ENCODE measurements at places on chromosomes 7 and 10.

DNA sequence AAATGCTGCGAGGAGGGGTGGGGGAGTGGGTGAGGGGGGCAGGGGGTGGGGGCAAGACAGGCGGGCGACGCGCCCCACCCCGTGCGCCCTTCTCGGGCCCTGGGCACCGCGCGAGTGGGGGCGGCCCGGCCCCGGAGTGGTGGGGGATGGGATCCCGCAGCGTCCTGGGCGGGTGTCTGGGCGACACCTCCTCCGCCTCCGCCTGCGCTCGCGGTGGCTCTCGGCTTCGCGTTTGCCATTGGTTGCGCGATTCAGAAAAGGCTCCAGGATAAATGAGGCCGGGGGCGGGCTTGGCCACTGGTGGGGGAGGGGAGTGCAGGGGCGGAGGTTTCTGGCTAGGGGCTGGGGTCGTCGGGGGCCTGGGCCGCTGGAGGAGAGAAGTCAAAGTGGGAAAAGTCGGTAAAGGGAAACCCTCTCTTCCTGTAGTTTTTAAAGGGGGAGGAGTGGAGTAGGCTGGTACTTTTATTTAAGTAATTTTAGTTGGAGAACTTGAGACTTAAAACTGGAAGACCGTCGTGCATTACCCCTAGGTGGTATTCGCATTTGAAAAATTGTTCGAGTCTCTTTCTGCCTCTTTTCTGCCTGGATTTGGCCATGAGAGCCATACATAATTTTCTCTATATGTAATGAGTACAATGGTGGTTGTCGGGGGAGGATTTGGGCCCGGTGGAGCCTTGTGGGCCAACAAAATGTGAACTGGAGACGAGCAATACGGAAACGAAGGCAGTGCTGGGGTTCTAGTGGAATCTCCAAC lies 992 bp upstream of the IGF2BP3 start:
- H3K27me3 ChIP-seq: no peaks in the 10 kb centered on the region
- no peaks in the 10 kb centered on the region for H3K36me3 ChIP-seq
- DNase-seq: no peak

- H3K27ac ChIP-seq: no peak overlapping the region
- H3K27me3 ChIP-seq: no peaks in the 10 kb centered on the region
- no peaks in the 10 kb centered on the region for H3K4me1 ChIP-seq
- peaks cover 43% of the 10 kb centered on the region for H3K36me3 ChIP-seq
- no peak for DNase-seq
These were observed 9.1 kb downstream of the DDX56 start for GRCh38 chr7:44564606-44565005.

DNA sequence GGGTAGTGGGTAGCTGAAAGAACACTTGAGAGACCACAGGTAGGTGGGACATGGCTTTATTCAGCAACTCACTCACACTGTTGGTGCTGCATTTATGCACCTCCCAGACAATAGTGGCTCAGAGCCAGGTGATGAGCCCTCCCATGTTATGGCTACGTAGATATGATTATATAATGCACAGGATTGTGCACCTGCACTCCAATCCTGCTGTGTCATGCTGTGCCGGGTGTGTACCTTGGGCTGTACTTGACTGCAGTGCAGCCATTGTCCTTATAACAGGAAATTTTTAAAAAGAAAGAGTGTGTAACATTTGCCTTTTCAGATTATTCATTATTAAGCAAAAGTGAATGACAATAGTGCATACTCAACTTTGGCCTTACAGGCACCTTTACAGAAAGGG lies 366.1 kb upstream of the BMPER start:
- H3K27ac ChIP-seq: no peak overlapping the region
- H3K4me3 ChIP-seq: no peak overlapping the region
- no peaks in the 10 kb centered on the region for H3K4me1 ChIP-seq
- H3K27me3 ChIP-seq: no peaks in the 10 kb centered on the region

DNA sequence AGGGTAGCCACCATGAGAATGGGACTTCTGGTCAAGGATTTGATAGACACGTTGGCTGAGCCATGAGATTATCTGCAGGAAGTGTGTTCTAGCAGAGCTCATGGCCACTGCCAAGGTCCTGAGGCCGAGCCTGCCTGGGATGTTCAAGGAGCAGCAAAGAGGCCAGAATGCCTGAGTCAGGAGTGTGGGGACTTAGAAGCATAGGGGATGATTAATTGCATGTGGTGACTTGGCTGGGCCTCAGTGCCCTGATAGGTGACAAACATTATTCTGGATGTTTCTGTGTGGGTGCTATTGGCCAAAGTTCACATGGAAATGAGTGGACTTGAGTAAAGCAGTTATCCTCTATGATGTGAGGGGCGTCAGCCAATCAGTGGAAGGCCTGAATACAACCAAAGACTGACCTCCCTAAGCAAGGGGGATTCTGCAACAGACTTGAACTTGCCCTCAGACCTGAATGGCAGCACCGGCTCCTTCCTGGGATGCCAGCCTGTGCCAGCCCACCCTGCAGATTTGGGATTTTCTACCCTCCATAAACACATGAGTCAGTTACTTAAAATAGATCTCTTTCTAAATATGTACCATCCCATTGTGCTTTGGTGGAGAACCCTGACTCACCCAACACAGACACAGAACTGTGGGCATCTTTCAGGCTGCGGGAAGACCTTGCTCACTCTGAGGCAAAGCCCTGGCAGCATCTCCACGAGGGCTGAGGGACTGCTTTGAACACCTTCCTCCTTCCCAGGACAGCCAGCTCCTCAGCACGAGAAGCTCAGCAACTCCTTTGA lies 363.9 kb upstream of the MGMT start:
- no peaks in the 10 kb centered on the region for H3K27me3 ChIP-seq
- no peak for DNase-seq
- no peaks in the 10 kb centered on the region for H3K4me1 ChIP-seq
- H3K27ac ChIP-seq: no peak overlapping the region
- no peaks in the 10 kb centered on the region for H3K36me3 ChIP-seq

DNA sequence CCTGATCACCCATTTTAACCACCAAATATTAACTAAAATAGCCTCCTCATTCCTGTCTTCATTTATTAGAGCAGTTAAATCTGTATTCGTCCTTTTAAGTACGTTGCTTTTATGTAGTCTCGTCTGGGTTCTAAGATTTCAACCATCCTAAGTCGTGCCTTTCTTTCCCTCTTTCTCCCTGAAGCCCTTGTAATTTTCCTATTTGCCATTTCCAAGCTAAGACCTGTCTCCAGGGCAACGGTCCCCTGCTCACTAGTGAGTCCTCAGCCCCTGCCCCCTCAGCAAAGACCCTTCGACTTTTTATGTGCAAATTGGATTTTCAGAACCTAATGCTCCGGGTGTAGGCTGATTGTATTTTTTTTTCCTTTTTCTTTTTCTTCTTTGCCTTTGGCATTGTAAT lies 16.1 kb upstream of the MEST start:
- peaks cover 11% of the 10 kb centered on the region for H3K4me1 ChIP-seq
- H3K27me3 ChIP-seq: no peaks in the 10 kb centered on the region
- H3K27ac ChIP-seq: peak overlapping the region; percentile 63
- DNase-seq: no peak
- no peaks in the 10 kb centered on the region for H3K36me3 ChIP-seq

GRCh38 chr10:125441151-125441550 lies 241.8 kb downstream of the TEX36 start:
- H3K36me3 ChIP-seq: no peaks in the 10 kb centered on the region
- no peaks in the 10 kb centered on the region for H3K27me3 ChIP-seq
- no peak for DNase-seq
- H3K27ac ChIP-seq: no peak overlapping the region
- no peak overlapping the region for H3K4me3 ChIP-seq
- no peaks in the 10 kb centered on the region for H3K4me1 ChIP-seq

GRCh38 chr7:53672681-53673080 lies 637.2 kb downstream of the POM121L12 start:
- no peaks in the 10 kb centered on the region for H3K27me3 ChIP-seq
- H3K4me1 ChIP-seq: no peaks in the 10 kb centered on the region
- no peak for DNase-seq

GRCh38 chr7:33849971-33850559 lies 55.3 kb upstream of the BMPER start:
- H3K4me3 ChIP-seq: no peak overlapping the region
- DNase-seq: no peak
- H3K27ac ChIP-seq: no peak overlapping the region
- no peaks in the 10 kb centered on the region for H3K36me3 ChIP-seq

- no peak overlapping the region for H3K4me3 ChIP-seq
- no peaks in the 10 kb centered on the region for H3K4me1 ChIP-seq
- H3K36me3 ChIP-seq: no peaks in the 10 kb centered on the region
- no peak overlapping the region for H3K27ac ChIP-seq
These were observed 98.8 kb upstream of the COL1A2 start for GRCh38 chr7:94295850-94296249.

GRCh38 chr7:149723795-149724495 lies 49.4 kb downstream of the ZNF467 start:
- peaks cover 5% of the 10 kb centered on the region for H3K4me1 ChIP-seq
- peaks cover 13% of the 10 kb centered on the region for H3K36me3 ChIP-seq
- no peaks in the 10 kb centered on the region for H3K27me3 ChIP-seq
- H3K4me3 ChIP-seq: no peak overlapping the region

GRCh38 chr7:154746571-154747360 lies 256.2 kb downstream of the PAXIP1 start:
- DNase-seq: no peak
- H3K36me3 ChIP-seq: no peaks in the 10 kb centered on the region
- H3K27ac ChIP-seq: no peak overlapping the region
- H3K27me3 ChIP-seq: no peaks in the 10 kb centered on the region
- H3K4me3 ChIP-seq: no peak overlapping the region

DNA sequence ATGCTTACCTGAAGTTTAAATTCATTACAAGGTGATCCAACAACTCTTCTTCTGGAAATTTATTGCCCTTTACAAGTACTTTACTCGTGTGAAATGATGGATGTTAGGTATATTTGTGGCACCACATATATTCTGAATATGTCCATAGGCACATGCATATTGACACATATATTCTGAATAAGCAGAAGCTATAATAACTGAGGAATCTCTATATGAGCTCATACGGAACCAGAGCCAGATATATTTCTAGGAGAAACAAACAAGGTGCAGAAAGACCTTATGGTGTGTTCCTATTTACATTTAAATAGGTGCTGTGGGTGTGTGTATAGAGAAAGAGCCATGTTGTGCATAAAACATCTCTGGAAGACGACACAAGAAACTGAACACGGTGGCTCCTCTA lies 456.1 kb upstream of the NPVF start:
- no peak overlapping the region for H3K4me3 ChIP-seq
- no peak for DNase-seq
- H3K27me3 ChIP-seq: no peaks in the 10 kb centered on the region
- no peaks in the 10 kb centered on the region for H3K36me3 ChIP-seq
- no peak overlapping the region for H3K27ac ChIP-seq
- no peaks in the 10 kb centered on the region for H3K4me1 ChIP-seq

- H3K27me3 ChIP-seq: no peaks in the 10 kb centered on the region
- H3K4me1 ChIP-seq: no peaks in the 10 kb centered on the region
- H3K27ac ChIP-seq: no peak overlapping the region
- no peaks in the 10 kb centered on the region for H3K36me3 ChIP-seq
- DNase-seq: no peak
These were observed 95.0 kb downstream of the CDCA7L start for GRCh38 chr7:21850531-21851285.

All from GM12878 (cell line).